Endothelial cell (in vitro differentiated cells): ENCODE measurements at places on chromosomes 1 and 21. TPM values are rescaled to one million over a fixed set of nuclear protein-coding genes. Genes with fewer than 3 reads are reported as not detected.
A peak's percentile ranks its signal among the peaks of the same experiment; 100 is the strongest.

SYCP1 gene
- total RNA-seq = not detected

PRAMEF6 gene
- not detected for total RNA-seq

PLA2G2F gene
- not detected for total RNA-seq

PRDM16 gene
- total RNA-seq = 21.4 TPM

FNBP1L gene
- 107 TPM for total RNA-seq

TP73 gene
- total RNA-seq = not detected

FCER1G gene
- 4.3 TPM for total RNA-seq

LHX4 gene
- 1.5 TPM for total RNA-seq

DNA sequence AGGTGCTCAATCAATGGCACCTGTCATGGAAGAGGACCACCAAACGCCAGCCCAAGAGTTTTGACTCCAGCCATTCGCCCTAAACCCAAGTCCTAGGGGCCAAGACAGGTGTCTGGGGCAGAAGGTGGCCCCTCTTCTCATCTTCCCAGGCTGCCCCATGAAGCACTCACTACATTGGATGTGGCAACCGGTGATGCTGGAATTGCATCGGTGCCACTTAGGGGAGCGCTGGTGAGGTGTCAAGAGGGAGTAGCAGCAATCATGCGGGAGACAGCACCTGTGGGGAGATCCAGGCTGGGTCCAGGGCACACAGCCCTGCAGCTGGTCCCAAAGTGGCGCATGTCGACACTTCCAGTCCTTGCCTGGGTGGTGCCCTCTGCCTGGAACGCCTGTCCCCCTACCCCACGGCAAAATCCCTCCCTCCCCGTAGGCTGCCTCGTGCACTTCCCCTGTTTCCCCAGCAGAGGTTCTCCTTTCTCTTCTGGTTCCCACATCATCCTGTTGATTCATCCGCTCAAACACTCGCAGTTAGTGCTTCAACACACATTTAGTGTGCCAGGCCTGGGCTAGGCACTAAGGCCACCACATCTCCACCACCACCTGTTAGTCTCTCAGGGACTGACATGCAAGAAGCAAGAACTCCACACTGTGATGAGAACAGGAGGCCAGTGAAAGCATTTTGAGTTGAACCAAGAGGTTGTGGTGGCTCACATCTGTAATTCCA, 18.5 kb downstream of the PLA2G2D start:
- peak; percentile 54 for DNase-seq

DNA sequence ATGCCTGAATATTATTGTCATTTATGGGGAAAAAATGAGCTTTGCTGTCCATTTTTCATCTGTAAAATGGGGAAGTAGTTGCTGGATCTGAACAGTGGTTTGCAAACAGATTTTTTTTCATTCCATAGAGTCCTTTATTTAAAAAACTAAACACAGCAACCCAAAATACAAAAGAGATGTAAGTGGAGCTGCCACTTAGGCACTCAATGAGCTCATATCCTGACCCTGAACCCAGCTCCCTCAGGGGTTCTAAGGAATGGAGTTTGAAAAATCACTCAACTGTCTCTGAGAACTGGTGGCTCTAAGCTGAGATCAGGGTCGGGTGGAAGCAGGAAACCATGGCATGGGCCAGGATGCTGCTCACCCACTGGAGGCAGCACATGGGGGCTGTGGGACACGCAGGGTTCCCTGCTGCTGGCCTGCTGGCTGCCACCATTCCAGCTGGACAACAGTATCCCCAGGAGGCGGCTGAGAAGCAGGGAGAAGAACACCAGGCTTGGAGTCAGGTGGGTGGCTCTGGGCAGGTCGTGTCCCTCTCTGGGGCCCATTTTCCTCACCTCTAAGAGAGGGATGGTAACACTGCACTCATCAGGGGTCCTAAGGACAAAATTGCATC, 9.6 kb upstream of the ECE1 start:
- no peak for DNase-seq

DNA sequence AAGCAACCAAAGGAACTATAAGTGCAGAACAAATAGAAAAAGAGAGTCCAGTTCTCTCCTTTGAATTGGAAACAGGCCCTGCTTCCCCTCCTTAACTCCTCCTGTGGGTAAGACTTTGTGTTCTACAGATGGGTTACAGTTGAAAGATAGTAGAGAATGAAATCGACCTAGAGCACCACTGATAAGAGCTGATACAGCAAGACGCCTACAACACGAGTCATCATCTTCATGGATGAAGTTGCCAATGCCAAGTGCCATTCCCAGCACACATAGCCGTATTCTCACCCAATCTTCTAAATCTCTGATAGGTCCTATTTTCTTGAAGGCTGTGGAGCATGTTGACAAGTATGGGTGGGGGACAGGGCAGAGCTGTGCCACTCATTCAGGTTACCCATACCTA, 99.8 kb upstream of the CAMK1G start:
- no peak for DNase-seq

DNA sequence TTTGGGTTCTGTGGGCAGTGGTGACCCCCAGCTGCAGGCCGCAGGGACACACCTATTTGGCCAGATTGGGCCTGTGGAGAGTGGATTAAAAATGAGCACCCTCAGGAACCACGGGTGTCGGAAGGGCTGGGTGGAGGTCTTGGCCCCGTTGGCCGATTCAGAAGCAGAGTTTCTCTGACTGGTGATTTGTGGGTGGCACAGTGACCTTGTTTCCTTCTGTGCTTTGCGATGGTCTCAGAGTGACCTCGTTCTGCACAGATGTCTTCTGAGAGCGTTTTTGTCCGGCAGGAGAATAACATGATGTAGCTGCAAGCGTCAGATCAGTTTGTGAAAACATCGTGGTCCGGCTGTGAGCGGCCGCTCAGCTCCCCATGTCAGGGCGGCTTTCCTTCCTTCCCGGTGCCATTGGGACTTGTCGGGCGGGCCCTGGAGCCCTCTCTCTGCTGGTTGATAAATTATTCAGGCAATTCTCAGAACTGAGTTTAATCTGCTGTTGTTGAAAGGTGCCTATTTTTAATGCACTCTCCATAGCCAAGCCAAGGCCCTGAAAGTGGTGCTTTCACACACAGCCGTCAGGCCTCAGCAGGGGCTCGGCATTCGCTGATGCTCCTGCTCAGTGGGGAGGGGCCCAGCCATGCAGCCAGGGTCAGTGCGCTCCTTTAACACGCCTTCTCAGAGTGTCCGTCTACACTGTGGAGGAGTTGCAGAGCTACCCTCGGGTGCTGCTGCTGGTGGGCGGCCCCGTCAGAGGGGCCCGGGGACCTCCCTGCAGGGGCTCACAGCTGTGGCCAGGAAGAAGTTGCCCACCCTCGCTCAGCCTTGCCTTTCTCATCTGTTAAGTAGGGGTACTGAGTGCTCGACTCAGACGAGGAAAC, 26.8 kb downstream of the TRPM2 start:
- DNase-seq = no peak

- DNase-seq = no peak
Observed at GRCh38 chr1:17067465-17068240, 13.8 kb upstream of the SDHB start.

DNA sequence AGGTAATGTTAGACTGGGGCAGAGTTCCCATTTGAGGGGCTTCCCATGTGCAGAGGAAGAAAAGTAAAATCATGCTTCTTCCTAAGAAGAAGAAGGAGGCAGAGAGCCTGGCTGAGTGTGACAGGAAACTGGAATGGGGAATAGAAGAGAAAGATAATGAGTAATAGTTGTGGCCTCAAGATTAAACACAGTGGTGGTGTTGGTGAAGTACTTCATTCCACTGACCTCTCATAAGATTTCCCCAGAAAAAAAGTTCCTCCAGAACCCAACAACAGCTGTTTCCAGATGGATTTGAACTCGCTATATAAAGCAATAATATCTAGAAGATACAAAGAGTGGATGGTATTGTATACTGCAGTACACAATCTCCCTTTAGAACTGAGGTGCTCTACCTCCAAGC, 13.0 kb downstream of the RGS1 start:
- no peak for DNase-seq

DNA sequence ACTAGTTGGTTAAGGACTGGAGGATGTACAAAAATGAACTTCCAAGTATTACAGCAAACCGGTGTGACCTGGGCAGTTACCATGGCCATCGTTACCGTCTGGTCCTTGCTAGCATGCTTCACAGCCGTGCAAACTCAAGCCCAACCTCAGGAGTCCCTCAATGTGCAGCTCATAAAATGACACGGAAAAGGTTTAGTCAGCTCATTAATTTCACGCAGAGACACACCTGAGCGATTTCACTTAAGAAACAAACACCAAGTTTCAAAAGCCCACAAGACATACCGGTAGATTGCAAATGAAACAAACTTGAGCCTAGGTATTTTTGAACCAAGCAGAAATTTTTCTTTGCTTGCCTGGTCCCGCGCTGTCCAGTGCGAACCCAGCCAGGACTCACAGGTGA, 105.0 kb upstream of the ADAR start:
- no peak for DNase-seq

GRCh38 chr1:37472994-37473393, 1.4 kb upstream of the ZC3H12A start:
- no peak for DNase-seq
